ENCODE measurements at places on chromosomes 2 and 18. TPM values are rescaled to one million over a fixed set of nuclear protein-coding genes. Genes with fewer than 3 reads are reported as not detected.

The CHRNG gene
- 160 TPM for polyA plus RNA-seq

The VWA3B gene
- polyA plus RNA-seq, result 1.6 TPM

DNA sequence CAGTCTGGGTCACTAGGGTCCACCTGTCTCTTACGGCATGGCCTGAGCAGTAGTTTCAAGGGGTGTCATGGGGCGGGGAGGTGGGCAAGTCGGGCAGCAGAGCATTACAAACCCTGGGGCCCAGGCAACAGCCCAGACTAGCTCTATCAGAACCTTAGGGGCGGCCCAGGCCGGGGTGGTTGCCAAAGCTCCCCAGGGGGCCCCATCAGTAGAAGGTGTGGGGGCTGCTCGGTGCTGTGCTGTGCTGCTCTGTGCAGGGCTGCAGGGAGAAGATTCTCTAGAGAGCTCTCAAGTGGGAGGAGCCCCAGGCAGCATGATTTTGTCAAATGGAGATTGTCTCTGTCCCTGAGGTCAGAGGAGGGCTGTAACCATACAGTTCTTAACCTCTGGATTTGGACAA, 36.4 kb upstream of the SLC14A1 start:
- DNase-seq, result no peak

DNA sequence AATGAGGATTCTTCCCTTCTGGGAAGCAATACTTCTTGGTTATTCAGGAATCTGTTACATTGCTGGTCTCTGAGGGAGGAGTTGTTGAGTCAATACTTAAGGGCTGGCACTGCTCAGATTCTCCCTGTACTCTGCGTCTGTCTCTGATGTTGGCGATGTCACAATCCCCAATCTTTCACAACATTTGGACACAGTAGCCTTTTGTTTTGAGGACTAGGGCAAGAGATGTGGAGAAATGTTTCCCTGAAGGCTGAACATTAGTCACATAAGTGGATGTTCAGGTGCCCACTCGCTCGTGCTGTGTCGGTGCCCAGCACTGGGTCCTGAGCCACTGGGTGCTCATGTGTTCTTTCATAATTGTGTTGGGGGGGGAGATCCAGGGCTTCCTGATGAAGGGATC, 55.0 kb downstream of the MAPK4 start:
- DNase-seq, result no peak

DNA sequence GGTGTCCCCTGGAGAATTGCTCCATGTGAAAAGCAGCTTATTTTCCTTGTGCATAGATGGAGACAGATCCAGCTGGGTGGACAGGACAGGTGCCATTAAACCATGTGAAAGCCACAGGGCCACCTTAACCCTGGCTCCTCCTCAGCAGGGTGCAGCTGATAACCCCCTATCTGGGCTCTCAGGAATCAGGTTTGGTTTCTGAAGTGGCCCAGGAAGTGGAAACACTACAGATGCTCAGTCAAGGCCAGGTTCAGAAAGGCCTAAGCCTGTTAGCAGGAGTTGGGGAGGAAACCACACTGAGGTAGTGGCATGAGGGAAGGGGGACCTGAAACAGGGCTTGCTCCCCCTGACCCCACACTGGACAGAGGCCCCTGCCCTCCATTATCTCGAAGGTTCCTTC, 217.0 kb downstream of the SPP2 start:
- no peak for DNase-seq

DNA sequence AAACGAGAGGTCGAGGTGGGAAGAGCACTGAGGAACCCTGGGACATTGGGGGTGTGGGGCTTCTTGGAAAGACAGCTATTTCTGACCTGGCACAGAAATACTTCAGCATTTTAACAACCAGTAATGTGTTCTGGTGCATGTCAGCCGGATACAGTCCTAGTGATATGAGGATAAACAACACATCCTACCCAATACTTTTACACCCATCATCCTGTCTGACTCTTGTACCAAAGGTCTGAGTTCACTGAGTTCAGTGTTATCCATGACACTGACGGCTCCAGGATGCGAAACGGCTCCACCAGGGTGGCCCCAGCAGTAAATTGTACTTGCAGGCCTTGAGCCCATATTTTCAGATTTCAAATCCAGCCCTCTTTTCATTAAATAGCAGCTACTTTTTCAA, 65.9 kb upstream of the SH3BP4 start:
- no peak for DNase-seq

GRCh38 chr18:76886112-76886511, 63.8 kb downstream of the ZNF236 start:
- no peak for DNase-seq

Data from forelimb muscle (tissue), 1 donor.